ENCODE measurements at places on chromosomes 1 and 21.

- no peak for DNase-seq
Observed at GRCh38 chr1:22579541-22580155, 16.4 kb downstream of the EPHA8 start.

GRCh38 chr21:38196036-38196435 is 60.8 kb upstream of the KCNJ15 start:
- no peak for DNase-seq

- DNase-seq, result no peak
Observed at GRCh38 chr1:41153750-41154274, 88.3 kb downstream of the SCMH1 start.

GRCh38 chr1:161989108-161989507 is 34.6 kb downstream of the OLFML2B start:
- DNase-seq, result peak; percentile 28

- DNase-seq, result peak; percentile 97
Observed at GRCh38 chr1:17053685-17054410, at the start of gene SDHB. Gene SDHB (minus strand): TSS chr1:17054032. CDS start chr1:17054019, 13 bp downstream.

- no peak for DNase-seq
Observed at GRCh38 chr1:244830639-244831038, 4.8 kb upstream of the COX20 start.

DNA sequence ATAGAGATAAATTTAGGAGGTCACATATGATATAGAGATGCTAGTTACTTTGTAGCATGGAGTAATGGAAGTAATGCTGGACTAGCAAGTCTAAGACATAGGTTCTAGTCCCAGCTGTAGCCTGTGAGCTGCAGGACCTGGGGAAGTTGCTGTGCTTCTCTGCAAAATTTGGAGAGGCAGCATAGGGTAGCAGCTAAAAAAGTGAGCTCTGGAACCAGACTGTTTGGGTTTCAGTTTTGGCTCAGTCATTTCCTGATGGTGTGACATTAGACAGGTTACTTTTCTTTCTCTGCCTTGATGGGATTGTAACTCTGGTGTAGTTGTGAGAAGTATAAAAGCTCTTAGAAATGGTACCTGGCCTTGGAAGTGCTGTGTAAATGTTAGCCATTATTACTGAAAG is 3.3 kb downstream of the METTL13 start:
- no peak for DNase-seq

- DNase-seq, result peak; percentile 47
Observed at GRCh38 chr1:211653293-211653692, 22.1 kb downstream of the NEK2 start.

- no peak for DNase-seq
Observed at GRCh38 chr21:32349333-32349944, 43.4 kb downstream of the URB1 start.

GRCh38 chr1:193462629-193463320 is 276.4 kb upstream of the B3GALT2 start:
- DNase-seq, result no peak

GRCh38 chr1:206970446-206970845 is at the start of gene FCAMR:
Gene FCAMR (minus strand): TSS chr1:206970460. CDS start chr1:206970125, 335 bp downstream.
- DNase-seq, result no peak

GRCh38 chr1:189929501-189930099 is 548.1 kb downstream of the BRINP3 start:
- no peak for DNase-seq

GRCh38 chr1:100710906-100711682 is 8.4 kb upstream of the VCAM1 start:
- DNase-seq, result peak; percentile 75

GRCh38 chr1:8873506-8874229 is 4.8 kb downstream of the ENO1 start:
- DNase-seq, result peak; percentile 97

- no peak for DNase-seq
Observed at GRCh38 chr1:90881034-90881433, 140.8 kb downstream of the ZNF644 start.

GRCh38 chr1:231364192-231364591 is 26.1 kb downstream of the SPRTN start:
- no peak for DNase-seq

GRCh38 chr1:173527151-173527826 is 50.2 kb downstream of the PRDX6 start:
- DNase-seq, result no peak

GRCh38 chr1:932776-933602 is 9.3 kb downstream of the SAMD11 start:
- no peak for DNase-seq

- no peak for DNase-seq
Observed at GRCh38 chr1:65317866-65318653, 8.7 kb downstream of the DNAJC6 start.

GRCh38 chr1:165884690-165885304 is 57.4 kb downstream of the UCK2 start:
- no peak for DNase-seq

DNA sequence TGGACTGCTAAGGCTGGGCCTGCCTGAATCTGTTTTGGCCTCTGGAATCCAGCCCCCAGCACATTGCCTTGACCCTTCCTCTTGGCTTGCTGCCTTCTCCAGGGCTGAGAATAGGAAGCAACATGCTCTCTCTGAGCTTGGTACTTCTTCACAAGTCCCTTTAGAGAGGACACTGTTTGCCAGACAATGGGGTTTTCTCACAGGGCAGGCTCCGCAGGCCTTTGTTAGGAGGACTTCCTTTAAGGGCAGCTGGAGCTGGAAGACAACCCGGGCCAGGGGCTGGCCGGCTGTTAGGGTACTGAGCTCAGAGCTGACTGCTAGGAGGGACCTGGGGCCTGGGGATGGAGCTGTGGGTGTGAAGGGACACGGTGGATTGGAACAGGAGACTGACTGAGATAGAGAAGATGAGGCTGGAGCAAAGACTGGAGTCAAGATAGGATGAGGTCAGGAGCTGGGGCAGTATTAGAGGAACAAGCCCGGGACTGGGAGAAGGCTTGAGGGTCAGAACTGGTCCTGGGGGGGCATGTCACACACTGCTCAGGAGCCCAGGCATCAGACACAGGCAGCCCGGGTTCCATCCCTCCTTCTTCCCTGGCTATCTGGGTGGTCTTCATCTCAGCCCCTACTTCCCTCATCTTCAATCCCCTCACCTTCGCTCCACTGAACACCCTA is 5.4 kb upstream of the ALPL start:
- DNase-seq, result no peak

GRCh38 chr1:95118710-95119109 is 1.6 kb downstream of the TLCD4 start:
- DNase-seq, result no peak

DNA sequence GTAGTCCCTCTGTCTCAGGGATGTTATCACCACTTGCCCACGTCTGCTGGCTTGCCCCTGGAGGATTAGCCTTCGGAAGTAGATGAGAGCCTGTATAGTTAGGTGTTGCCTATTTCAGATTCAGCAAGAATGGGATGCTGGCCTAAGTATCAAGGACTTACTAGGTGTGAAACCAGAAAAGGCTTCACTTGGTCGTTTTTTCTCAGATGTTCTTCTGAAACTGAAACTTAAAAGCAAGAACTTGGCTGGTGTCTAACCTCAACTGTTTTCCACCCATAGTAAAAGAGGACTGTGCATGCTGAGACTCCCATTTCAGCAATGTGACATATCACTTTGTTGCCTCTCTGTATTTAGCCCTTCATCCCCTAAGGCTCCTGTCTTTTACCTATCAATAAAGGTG is 67.0 kb upstream of the LRRC53 start:
- DNase-seq, result no peak

DNA sequence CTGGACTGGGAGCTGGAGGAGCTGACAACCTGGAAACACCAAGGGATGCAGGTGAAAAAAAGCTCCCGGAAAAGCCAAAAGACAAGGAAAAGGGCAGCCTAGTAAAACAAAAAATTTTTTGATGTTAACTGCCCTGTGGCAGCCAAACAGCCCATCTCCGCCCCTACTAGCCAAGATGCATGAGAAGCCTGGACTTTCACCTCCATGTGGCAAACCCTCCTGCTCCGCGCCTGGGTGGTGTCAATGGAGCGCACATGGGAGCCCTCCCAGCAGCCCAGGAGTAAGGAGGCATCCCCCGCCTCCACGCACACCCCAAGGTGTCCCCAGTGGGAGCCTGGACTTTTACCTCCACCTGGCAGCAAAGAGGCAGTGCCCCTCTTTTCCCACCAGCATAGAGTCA is 30.5 kb downstream of the LEMD1 start:
- no peak for DNase-seq

DNA sequence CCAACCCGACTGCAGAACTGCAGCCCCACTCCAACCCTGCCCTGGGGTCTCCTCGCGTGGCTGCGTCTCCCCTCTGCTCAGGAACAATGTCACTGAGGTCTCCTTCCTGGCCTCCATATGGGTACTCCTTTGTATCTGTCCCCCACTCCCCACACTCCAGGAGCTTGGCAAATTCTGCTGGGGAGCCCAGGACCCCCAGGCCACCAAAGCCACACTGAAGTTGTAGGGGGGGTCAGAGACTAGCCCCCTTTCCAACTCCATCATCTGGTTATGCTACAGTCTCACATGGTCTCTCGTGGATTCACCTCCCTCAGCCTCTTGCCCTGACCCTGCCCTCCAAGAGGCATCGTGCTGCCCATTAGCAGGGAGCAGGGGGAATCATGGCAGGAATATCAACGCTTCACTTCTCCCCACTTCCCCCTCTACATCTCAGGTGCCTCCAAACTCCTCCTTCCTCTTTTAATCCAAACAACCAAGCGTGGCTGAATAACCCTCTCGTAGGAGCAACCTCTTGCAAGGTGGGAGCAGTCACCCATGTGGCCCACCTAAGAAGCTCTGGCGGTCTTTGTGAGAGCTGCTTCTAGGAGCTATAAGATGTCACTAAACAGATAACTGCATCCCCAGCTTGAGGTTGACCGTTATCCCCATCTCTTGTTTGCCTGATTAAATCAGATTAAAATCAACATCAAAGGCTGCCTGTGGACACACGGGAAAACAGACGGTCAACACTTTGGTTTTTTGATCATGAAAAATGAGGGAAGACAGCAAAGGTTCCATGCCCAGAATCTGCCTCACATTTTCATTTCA is 86.4 kb downstream of the MIS18A start:
- no peak for DNase-seq

- no peak for DNase-seq
Observed at GRCh38 chr1:75643460-75643859, 32.5 kb upstream of the SLC44A5 start.

GRCh38 chr1:28744184-28744583 is 7.4 kb downstream of the YTHDF2 start:
- no peak for DNase-seq

GRCh38 chr1:53627031-53627430 is 111.9 kb downstream of the GLIS1 start:
- no peak for DNase-seq

DNA sequence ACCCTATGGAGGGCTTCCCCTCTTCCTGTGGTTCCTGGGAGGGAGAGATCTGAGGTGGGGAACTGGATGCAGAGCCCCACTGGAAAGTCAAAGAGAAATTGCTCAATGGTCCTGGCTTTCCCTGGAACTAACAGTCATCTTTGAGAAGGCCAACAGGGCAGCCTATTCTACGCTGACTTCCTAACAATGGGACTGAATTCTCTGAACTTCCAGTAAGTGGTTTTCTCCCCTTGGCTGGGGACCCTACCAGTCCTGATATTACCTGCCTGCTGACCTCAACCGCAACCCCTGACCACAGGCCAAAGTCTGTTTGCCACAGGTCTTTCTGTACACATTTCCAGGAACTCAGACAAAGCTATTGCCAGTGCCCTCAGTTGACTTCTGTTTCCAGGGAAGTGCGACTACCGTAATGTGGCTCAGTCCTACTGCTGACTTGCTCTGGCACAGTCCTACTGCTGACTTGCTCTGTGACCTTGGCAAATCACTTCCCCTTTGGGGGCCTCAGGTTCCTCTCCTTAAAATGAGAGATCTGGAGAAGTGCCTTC is 55.3 kb downstream of the C8B start:
- DNase-seq, result no peak

GRCh38 chr1:67748630-67749029 is 63.6 kb downstream of the GADD45A start:
- peak; percentile 84 for DNase-seq

DNA sequence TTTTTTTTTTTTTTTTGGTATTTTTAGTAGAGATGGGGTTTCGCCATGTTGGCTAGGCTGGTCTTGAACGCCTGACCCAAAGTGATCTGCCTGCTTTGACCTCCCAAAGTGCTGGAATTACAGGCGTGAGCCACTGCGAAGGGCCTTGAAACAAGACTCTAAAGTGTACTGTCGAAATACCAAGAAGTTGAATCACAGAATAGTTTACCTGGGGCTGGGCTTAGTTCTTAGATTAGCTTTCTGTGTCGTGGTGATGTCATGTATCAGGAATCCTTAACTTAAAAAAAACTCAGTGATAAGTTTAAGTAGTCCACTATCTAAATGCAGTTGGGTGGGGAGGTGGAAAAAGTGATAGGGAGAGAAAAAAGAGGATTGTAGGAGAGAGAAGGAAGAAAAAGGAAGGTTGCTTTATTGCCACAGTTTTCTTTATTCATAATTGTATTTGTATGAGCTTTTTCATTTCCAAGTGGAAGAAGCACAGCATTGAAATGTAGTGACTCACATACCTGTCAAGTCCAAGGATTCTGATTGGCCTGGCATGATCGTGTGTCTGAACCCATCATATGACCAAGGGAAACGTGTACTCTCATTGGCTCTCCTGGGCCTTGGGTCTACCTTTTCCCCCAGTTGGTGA is 13.4 kb downstream of the ITSN1 start:
- DNase-seq, result peak; percentile 55

GRCh38 chr1:14925336-14926136 is 228.0 kb upstream of the TMEM51 start:
- no peak for DNase-seq

DNA sequence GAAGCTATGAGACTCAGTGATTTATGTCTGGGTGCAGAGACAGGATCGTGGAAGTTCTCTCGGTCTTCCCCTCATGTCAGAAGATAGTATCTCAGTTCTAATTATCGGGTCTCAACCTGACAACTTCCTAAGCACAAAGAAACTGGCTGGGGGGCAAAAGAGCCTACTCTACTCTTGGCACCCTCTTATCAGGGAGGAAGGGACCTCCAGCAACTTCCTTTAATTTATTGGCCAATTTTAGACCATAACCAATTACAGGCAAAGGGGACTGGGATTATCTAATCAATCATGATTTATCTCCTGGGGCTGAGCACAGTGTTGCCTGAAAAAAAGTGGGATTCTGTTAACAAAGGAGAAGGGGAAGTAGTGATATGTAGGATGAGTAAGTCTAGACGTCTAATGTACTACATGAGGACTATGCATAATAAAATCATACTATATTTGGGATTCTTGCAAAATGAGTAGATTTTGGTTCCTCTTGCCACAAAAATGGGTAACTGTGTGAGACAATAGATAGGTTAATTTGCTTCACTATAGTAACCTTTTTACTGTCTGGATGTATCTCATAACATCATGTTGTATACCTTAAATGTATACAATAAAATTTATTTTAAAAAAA is 98.8 kb downstream of the ZFYVE9 start:
- no peak for DNase-seq

- no peak for DNase-seq
Observed at GRCh38 chr1:156814571-156815260, 1.9 kb downstream of the SH2D2A start.

GRCh38 chr1:2985067-2985561 is 36.2 kb upstream of the ACTRT2 start:
- no peak for DNase-seq

DNA sequence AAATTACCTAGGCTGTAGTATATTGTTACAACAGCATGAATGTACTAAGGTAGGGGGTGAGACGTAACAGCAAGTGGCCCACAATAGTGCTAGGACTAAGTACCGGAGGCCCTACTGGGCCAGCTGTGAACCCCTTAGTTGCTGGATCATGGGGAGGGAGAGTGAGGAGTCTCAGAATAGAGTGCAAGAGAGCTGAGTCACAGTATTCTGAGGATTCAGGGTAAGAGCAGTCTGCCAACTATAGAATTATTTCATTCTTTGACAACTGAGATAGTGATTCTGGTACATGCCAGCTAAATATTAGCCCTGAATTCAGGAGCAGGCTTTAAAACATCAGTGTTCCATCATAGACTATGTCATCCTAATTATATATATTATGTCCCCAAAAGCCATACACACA is 218.7 kb downstream of the TM2D1 start:
- no peak for DNase-seq

Data from AG10803 (cell line).